ENCODE measurements at places on chromosomes 2 and 18.

- DNase-seq = no peak
Observed at GRCh38 chr2:52659546-52659945, 1108.1 kb upstream of the CHAC2 start.

GRCh38 chr18:13558124-13558523 is 168.2 kb downstream of the FAM210A start:
- DNase-seq = no peak

GRCh38 chr2:126244937-126245336 is 411.0 kb upstream of the GYPC start:
- peak; percentile 51 for DNase-seq

- DNase-seq = no peak
Observed at GRCh38 chr18:11948852-11949523, 32.3 kb upstream of the IMPA2 start.

DNA sequence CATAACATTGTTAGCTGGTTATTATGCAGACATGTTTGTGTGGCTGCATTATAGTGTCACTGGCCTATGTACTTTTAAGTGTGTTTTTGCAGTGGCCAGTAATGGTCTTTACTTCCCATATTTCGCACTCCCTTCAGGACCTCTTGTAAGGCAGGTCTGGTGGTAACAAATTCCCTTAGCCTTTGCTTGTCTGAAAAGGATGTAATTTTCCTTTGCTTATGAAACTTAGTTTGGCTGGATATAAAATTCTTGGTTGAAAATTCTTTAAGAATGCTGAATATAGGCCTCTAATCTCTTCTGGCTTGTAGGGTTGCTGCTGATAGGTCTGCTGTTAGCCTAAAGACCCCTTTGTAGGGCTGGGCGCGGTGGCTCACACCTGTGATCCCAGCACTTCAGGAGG is 34.7 kb downstream of the ZC3H8 start:
- no peak for DNase-seq

GRCh38 chr2:133888107-133888506 is 319.8 kb upstream of the NCKAP5 start:
- DNase-seq = no peak

DNA sequence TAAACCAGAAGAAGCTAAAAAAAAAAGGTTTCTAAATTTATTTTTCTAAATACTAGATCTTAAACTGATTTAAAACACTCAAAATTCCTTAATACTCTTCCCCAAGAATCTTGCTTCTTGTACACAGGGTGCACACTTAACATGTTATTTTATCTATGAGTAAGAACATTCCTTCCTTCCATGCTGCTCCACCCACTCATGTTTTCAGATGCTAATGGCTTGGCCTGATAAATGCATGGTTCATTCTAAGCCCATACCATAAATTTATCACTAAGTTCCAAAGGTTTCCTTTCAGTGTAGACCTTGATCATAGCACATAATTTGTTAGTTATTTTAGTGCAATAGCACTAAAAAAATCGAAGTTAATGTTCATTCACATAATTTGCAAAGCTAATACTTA is 8.1 kb downstream of the FBXO48 start:
- no peak for DNase-seq

DNA sequence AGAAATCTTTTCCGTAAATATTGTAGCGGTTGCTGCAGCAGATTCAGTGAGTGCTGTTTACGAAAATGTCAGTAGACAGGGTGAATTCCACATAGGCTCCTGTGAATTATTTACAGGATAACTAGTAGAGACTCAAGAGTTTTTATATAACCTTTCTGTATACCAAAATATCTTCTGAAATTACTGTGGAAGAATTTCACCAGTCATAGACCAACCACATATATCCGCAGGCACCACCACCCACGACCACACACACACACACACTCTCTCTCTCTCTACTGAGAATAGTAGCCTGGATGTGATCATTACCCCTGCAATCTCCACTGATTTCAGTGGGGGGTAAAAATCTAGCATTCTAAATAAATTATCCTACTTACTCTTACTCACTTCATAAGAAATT is 341.8 kb downstream of the RBM43 start:
- no peak for DNase-seq

All from lung (tissue), 17 donors.